ENCODE measurements at places on chromosomes 12 and 14. TPM values are rescaled to one million over a fixed set of nuclear protein-coding genes. Genes with fewer than 3 reads are reported as not detected.

DNA sequence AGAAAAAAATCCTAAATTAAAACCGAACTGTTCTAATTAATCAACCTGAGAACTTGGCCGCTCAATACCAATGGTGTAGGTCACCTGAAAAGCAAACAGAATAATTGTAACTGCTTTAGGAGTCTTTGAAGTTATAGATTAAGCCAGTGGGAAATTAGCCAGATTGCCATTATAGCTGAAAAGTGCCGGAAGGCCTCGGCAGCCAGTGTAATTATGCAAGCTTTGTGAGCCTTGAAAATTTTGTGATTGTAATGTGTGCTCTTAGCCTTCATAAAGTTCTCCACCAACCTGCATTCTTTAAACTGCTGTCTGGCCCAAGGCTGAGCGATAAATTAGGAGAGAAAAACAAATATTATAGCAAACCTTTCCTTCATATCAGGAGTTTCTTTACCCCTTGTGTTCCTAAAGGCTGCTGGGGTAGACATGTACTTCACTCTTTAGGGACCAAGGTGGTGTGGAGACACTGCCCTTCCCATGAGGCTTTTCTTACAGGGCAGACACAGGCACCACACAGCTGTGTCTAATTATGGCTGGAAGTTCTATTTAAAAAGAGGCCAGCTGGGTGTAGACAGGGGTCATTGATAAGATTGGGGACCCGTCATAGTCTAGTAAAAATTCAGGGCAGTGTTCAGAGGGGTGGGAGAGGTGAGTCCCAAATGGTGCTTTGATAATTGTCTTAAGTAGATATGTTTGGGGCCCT is 991.2 kb downstream of the FLRT2 start:
- no peaks in the 10 kb centered on the region for H3K27me3 ChIP-seq
- H3K27ac ChIP-seq: no peak overlapping the region
- H3K36me3 ChIP-seq: no peaks in the 10 kb centered on the region
- no peak for DNase-seq

DNA sequence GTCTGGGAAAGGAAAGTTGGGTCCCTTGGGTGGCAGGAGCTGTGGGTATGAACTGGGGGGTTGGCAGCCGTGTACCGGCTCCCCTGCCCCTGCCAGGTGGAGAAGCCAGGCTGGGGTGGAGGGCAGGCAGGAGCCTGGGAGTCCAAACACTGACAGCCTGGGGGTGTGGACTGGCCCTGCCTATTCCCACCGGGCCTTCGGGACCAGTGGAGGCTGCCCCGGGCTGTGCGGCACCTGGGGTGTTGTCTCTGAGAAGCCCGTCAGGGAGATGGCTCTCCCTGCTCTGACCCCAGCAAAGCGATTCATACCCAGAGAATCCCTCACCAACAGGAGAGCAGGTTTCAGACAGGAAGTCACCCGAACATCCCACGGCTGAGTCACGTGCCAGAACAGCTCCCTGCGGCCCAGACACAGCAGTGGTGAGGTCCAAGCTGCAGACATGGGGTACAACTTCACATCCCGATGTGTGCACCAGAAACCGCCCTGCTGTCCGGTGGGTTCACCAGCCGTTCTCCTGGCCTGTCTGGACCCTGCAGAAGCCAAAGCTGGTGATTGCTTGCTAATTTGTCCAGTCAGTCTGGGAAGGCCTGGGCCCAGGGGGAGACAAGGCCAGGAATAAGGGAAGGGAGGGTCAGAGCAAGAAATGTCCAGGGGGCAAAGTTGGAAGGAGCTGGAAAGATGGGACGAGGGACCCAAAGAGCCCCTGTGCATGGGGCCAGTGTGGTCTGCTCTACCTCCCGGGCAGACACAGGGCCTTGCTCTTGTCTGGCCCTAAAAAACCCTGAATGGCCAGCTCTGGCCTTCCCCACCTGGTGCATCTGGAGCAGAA is 2.1 kb upstream of the GPR132 start:
- no peaks in the 10 kb centered on the region for H3K36me3 ChIP-seq
- H3K4me3 ChIP-seq: no peak overlapping the region
- peaks cover 40% of the 10 kb centered on the region for H3K27me3 ChIP-seq
- no peak for DNase-seq
- H3K4me1 ChIP-seq: peaks cover 51% of the 10 kb centered on the region

GYS2 gene
- total RNA-seq: not detected

NPAS3 gene
- 2.5 TPM for total RNA-seq
